ENCODE measurements at places on chromosomes 12 and 14.

GRCh38 chr14:101992708-101993107, 28.3 kb downstream of the DYNC1H1 start:
- no peak for DNase-seq

GRCh38 chr12:3168223-3169221, 91.3 kb downstream of the TSPAN9 start:
- no peak for DNase-seq

DNA sequence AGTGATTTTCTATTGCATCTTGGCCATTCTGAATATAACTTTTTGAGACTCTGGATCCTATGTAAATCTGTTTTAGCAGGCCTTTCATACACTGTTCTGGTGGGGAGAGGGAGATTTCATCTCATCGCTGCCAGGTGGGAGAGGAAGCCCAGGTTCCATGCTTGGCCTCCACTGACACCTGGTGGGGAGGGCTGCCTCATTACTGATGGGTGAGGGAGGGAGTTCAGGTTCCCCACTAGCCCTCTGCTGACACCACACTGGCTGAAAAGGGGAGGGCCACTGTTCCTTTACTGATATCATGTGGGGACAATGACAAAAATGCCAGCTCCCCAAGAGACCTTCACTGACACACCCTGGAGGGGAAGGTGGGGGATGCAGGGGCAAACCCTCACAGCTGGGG, 2.4 kb upstream of the GALNT8 start:
- DNase-seq: no peak

- DNase-seq: no peak
These were observed 77.4 kb downstream of the AACS start for GRCh38 chr12:125142601-125143000.

- DNase-seq: no peak
These were observed 63.9 kb downstream of the NUAK1 start for GRCh38 chr12:106074706-106075392.

Measured in glomerular endothelial cell (primary cell).